ENCODE measurements at places on chromosomes 13 and 19. TPM values are rescaled to one million over a fixed set of nuclear protein-coding genes. Genes with fewer than 3 reads are reported as not detected.

GRCh38 chr19:2949939-2950285, 5.1 kb upstream of the ZNF77 start:
- no peak for DNase-seq

GRCh38 chr13:101941095-101941783, 460.6 kb downstream of the FGF14 start:
- no peak for DNase-seq

The DHDH gene
- total RNA-seq, result 1.2 TPM

DNA sequence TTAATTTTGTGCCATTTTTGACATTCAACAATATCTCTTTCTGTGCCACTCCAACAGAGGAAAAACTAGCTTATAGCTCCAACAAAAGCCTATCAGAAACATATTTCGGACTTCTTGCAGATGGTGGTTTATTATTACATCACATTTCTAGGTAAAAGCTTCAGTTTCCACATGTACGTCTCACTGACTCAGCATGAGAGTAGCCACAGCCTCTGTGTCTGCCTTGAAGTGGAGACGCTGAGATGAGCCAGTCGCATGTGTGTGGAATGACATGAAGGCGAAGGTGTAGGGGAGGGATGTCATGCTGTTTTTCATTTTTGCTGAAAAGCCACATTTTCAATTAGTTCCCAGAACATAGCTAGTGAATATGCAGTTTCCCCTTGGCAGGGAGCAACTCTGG, 598.6 kb downstream of the EFNB2 start:
- no peak for DNase-seq

- DNase-seq, result peak; percentile 37
Observed at GRCh38 chr13:39415008-39415802, 187.8 kb downstream of the LHFPL6 start.

The CYP2A13 gene
- total RNA-seq, result not detected

DNA sequence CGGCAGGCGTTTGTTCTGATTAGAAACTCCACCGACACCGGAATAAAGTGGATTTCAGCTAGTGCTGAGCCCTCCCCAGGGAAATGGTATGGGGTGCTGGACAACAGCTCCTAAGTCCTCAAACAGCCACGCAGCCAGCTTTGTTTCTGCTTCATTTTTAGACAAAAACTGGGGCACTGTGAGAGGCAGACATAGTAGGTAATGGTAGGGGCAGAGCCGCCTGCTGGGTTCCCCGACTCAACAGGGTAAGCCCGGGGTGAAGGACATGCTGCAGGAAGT, 39.7 kb downstream of the CARS2 start:
- DNase-seq, result no peak

DNA sequence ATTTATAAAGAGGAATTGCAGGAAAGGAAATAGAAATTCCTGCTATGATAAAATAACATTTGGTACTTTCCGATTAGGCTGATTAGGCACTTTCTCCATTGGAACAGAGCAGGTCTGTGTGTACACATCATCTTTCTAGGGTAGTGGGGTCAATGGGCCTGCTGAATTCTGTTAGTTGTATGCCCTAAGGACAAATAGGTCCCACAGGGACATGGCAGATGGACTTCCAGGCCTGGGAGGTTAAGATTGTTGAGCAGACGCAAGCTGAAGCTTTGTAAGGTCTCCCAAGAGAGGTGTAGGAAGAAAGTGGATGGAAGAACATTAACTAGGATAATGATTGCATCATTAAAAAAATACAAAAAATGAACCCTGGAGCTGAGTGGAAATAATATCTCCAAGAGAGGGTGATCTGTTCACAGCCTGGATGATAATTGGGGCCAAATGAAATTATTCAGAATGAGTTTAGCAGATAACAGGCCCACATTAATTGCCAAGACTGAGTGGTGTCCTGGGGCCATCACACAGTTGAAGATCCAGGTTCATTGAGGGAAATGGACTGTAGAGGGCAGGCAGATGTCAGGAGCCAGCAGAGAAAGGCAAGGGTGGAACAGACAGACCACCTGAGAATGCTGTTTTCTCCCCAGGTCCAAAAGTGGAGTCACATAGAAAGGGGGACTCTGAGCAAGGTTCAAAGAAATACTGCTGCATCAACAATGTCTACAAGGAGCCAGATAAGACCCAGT, 215.1 kb downstream of the DNAJC15 start:
- DNase-seq, result no peak

DNA sequence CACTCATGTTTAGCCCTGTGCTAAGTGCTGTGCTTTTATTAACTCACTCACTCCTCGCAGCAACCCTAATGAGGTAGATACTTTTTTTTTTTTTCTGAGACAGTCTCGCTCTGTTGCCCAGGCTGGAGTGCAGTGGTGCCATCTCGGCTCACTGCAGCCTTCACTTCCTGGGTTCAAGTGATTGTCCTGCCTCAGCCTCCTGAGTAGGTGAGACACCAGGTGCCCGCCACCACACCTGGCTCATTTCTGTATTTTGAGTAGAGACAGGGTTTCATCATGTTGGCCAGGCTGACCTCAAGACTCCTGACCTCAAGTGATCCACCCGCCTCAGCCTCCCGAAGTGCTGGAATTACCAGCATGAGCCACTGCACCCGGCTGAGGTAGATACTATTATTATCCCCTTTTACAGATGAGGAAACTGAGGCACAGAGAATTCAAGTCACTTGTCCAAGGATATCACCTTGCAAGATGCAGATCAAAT, 2.5 kb downstream of the ITPKC start:
- DNase-seq, result no peak

The TMEM238 gene
- total RNA-seq, result 0.63 TPM

- DNase-seq, result no peak
Observed at GRCh38 chr13:41006306-41006705, 12.8 kb downstream of the ELF1 start.

The ACP7 gene
- total RNA-seq, result 0.90 TPM

- no peak for DNase-seq
Observed at GRCh38 chr13:53276265-53276664, 247.7 kb downstream of the OLFM4 start.

DNA sequence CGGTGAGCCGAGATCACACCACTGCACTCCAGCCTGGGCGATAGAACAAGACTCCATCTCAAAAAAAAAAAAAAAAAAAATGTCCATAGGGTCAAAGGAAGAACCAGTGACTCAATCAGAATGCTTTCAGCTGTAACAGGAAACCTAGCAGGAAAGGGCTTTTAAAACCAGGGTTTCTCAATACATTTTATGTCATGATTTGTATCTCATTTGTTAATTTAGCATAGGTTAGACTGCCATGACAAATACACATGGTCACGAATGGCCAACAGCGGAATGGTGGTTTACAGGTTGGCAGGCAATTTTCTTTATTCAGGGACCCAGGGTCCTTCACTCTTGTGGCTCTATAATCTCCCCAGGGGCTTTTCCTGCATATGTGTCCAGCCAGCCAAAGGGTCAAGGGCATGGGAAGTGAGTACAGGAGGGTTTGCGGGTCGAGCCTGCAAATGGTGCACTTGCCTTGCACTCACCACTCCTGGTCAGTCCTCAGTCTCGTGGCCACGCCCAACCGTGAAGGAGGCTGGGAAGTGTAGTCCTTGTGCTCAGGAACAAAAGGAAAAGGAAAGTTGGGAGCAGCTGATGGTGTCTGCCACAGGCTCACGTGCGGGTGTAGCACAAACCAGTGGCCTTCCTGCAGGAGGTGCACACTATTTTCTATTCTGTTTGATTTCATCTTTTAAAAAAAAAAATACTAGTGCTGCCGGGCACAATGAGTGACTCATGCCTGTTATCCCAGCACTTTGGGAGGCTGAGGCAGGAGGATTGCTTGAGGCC, 14.8 kb downstream of the DHX34 start:
- DNase-seq, result no peak

The PTPRH gene
- 3.9 TPM for total RNA-seq

The GJB6 gene
- total RNA-seq, result not detected

The TEX29 gene
- total RNA-seq, result not detected

DNA sequence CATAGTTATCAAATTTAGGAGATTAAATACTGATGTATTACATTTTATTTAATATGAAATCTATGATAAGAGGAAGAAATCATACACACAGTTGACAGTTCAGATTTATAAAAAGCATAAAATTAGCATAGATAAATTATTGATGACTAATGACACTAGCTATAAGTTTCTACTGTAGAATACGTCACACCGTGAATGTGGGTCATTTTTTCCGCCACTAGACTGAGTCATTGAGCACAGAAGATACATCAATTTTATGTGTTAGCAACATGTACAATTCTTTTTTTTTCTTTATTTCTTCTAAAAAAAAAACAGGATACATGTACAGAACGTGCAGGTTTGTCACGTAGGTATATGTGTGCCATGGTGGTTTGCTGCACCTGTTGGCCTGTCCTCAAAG, 22.2 kb downstream of the AP2S1 start:
- DNase-seq, result no peak

DNA sequence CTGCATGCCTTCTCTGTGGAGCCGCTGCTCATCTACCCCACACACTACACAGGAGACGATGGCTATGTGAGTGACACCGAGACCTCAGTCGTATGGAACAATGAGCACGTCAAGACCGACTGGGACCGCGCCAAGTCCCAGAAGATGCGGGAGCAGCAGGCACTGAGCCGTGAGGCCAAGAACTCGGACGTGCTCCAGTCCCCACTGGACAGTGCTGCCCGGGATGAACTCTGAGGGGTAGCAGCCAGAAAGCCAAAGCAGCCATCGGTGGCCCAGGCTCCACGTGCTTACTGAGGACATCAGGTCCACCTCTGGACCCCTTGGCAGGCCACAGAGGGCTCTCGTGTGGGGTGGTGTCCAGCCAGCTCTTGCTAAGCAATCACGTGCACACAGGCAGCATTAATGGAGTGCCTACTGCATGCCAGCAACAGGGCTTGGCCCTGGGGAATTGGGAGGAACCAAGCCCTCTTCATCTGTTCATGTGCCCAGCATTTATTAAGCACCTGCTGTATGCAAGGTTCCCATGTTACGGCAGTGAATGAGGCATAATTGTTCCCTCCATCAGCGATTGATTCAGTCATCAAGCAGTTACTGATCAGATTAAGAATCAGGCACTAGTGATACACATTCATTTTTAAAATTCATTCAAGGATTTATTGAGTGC, 25.9 kb downstream of the COLGALT1 start:
- DNase-seq, result no peak

The OR10H1 gene
- total RNA-seq, result not detected

- DNase-seq, result no peak
Observed at GRCh38 chr19:19105365-19106055, 32.8 kb downstream of the TMEM161A start.

The GRIK5 gene
- 3.1 TPM for total RNA-seq

The ZNF563 gene
- 2.1 TPM for total RNA-seq

The ZNF530 gene
- 1.3 TPM for total RNA-seq

DNA sequence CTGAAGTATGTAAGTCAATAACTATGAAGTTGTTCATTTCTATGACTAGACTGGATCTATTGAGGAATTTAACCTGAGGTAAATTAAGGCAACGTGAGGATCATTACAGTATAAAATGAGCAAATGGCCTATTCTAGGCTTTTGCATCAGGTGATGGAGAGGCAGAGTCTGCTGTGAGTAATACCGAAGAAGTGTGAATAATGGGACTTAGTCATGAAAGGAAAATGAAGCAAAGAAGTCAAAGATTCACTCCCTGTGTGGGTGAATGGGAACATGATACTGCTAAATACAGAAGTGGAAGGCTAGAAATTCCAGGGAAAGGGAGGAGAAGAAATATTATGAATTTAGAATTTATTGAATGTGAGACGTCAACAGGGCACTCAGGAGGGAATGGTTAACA, 774.1 kb downstream of the LIG4 start:
- DNase-seq, result no peak
